ENCODE measurements at places on chromosomes 2 and 18.

GRCh38 chr2:170823088-170823897 lies 6.6 kb downstream of the GAD1 start:
- no peak for DNase-seq

DNA sequence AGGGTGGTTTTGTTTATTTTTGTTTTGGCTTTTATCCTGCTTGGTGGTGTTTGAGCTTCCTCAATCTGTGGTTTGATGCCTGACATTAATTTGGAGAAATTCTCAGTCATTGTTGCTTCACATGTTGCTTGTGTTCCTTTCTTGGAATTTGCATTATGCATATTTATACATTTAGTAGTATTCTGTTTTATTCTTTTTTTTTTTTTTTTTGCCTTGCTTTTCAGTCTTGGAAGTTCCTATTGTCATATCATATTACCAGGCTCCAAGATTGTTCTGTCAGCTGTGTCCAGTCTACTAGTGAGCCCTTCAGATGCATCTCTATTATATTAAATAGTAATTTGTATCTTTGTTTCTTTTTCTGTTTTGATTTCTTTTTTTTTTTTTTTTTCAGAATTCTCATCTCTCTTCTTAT lies 77.0 kb downstream of the EPC2 start:
- no peak for DNase-seq

GRCh38 chr2:207796585-207797350 lies 27.1 kb upstream of the FZD5 start:
- DNase-seq, result no peak

- no peak for DNase-seq
Observed at GRCh38 chr2:47373747-47374146, 29.2 kb upstream of the MSH2 start.

DNA sequence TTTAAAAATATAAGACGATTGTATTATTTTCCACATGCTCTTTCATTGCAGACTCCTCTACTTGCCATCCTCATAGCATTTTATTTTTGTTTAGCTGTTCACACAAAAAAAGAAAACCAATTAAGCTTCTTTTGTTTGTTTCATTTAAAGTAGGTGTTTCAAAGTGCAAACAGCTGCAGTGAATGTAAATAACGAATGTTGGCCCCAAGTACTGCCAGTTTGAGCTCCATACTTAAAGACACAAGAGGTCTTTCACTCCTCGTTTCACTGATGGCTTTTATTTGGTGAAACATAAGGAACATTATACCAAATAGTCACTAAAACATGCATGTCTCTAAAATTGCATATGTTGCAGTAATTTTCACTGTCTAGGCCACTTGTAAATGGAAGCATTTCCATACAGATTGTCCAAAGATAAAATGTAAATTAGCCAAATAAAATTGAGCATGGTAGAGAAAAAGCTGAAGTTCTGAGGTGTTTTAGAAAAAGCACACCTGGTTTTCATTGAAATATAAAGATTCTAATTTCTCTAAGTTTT lies 253.4 kb downstream of the TMX3 start:
- no peak for DNase-seq

GRCh38 chr2:235934059-235934773 lies 234.0 kb downstream of the GBX2 start:
- peak; percentile 19 for DNase-seq

- no peak for DNase-seq
Observed at GRCh38 chr2:126707191-126707590, 51.2 kb downstream of the GYPC start.

DNA sequence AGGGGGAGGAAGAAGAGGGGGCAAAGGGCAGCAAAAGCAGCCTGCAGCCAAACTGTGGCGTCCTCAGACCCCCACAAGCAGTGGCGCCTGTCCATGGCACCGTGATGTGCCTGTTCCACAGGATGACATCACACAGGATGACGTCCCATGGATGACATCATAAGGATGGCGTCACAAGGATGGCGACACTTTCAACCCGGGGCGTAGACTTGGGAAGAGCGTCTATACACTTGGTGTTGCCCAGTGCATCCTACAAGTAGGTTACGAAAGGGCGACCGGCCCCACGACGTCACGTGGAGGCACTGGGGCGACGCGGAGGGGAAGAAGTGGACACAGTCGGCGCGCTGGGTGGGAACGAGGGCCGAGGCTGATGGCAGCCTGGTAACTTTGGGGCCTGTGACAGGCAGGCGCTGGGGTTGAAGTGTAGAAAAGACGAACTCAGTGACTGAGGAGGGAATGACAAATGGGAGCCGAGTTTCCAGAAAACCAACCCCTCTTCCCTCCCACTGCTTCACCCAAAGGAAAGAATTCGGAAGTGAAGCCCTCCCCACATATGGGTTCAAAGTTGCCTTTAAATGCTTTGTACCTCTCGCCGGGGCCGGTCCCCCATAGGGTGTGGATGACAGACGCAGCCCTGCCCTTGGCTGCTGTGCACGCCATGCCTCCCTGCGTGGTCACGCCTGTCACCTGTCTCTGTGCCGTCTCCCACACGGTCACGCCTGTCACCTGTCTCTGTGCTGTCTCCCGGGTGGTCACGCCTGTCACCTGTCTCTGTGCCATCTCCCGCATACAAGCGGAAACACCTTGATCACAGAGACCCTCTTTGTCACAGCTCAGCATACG lies 13.4 kb upstream of the KCNG2 start:
- no peak for DNase-seq

GRCh38 chr2:18435426-18436037 lies 124.9 kb downstream of the RDH14 start:
- no peak for DNase-seq

GRCh38 chr18:9233771-9234440 lies 97.3 kb downstream of the ANKRD12 start:
- DNase-seq, result no peak

DNA sequence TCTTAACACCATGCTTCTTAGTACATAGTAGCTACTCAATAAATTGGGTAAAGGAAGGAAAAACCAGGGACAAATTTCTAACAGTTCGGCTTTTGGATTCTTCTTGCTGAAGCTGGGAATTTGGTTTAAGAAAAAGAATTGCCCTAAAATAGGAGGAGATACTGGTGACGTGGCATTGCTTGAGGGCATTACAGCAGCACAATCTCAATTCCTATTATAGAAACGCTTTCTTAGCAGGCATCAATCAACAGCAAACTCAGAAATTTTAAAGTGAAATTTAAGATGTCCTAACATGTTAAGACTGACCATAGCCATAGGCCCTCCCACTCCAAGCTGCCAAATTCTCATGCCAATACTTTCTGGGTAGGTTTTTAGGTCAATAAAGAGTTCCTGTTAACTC lies 169.5 kb downstream of the SRBD1 start:
- DNase-seq, result no peak

DNA sequence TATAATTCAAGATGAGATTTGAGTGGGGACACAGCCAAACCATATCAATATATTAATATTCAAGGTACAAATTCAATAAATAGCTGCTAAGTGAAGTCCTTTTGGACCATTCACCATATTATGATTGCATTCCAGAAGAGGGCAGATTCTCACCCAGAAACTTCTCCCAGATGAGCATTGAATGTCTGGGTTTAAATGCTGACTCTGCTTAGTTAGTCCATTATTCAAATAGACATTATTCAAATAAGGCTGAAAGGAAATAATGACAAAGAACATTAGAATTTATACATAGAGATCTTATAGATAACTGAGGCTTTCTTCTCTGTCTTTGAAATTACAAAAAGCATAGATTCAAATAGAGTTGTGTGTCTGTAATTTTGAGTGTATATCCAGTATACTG lies 579.4 kb upstream of the SLC8A1 start:
- DNase-seq, result no peak

DNA sequence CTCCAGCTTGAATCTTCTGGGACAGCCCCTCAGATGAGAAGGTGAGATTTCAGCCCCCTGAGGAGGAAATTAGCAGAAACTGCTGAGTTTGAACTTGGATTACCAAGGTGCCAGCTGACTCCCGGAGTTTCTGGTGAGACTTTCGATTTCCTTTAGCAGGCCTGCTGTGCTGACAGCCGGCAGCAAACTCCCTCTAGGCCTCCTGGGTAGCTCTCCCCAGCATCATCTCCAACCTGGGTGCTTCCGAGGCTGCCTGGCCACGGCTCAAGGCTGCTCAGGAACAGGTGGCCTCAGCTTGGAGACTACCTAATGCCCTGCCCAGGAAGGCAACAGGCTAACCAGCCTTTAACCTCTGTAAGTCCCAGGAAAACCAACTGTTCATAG lies 16.5 kb downstream of the SDC1 start:
- DNase-seq, result no peak

GRCh38 chr2:169041594-169041993 lies 10.5 kb upstream of the ABCB11 start:
- no peak for DNase-seq

DNA sequence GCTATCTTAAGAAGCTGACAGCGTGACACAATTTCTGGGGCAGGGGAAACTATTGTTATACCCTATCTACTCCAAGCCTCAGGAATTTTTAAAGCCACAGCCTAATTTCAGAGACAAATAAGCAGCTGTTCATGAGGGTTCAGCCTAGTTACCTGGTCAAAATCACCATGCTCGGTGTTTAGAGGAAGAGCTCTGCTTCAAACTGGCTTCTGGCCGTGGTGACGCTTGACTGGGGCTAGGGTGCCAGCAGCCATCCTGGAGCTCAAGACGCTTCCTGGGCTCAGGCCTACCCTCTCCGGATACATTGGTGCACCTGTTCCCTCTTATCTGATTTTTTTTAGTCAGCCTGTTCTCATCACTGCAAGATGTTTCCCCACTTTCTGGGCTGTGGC lies 41.7 kb downstream of the FRZB start:
- no peak for DNase-seq

GRCh38 chr2:169509298-169509885 lies at the start of gene KLHL41:
Gene KLHL41, plus strand, starts transcription at chr2:169509702. Its CDS starts 77 bp downstream, at chr2:169509779.
- DNase-seq, result no peak

DNA sequence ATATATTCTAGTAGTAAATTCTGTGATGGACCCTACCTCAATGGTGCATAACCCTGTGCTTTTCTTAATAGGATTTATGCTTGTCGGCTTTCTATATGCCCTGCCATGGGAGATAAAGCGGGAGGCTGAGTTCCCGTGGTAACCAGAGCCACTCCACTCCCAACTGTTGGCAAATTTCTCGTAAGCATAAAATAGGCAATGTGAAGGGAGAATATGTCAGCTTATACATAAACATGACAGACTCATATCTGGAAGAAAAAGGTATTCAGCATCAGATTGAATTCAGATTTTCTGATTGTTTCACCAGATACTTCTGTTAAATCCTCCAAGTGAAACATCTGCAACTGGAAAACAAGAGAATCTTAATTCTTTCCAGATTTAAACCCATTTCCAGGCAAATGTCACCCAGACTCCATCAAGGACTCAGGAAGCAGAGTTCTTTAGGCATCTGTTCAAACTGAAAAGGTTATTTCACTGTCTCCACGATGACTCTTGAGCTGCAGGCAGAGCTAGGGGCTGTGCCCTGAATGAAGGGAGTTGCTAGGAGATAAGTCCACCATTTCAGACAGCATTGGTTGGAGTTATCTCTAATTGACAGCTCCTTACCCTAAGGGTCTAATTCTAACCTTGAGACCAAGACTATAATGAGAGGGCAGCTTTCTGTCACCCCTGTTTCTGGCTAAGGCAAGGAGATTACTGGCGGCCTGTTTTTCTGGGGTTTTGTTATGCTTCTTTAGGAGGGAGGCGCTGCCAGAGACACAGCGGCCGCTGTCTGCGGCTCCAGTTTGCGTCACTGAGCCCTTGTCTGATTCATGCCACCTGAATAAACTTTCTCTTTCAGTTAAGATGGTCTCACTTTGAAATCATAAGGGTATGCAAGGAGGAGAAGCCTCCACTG lies 381.3 kb downstream of the SOX11 start:
- no peak for DNase-seq

DNA sequence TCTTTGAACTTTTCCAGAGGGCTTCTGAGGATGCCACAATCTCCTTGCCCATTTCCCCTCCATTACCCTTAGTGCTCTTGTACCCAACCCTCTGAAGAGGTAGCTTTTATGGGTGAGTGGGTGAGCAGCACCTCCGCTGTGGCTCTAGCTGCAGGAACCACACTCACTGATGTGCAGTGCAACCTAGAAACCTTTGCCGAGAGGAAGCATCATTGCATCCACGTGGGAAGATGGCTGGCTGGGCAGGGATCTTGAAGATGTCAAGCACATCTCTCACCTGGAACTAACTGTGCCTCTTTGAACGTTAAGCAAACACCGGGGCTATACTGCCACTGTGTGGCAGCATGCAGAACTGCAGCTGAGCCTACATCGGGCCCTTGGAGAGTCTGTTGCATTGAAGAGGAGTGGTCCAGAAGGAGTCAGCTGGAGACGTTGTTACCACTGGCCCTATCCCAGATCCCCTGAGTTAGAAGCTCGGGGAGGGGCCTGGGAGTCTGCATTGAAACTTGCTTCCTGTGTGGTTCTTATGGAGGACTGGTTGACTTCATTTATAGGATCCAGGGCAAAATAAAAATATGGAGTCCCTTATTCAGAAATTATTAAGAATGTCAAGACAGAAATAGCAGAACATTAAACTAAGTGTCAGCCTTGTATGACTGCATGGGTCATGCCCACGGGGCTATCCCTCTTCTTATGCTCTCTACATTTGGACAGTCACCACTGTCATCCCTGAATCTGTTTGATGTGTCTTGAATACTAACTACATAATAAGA lies 28.7 kb downstream of the IGFBP5 start:
- DNase-seq, result no peak

DNA sequence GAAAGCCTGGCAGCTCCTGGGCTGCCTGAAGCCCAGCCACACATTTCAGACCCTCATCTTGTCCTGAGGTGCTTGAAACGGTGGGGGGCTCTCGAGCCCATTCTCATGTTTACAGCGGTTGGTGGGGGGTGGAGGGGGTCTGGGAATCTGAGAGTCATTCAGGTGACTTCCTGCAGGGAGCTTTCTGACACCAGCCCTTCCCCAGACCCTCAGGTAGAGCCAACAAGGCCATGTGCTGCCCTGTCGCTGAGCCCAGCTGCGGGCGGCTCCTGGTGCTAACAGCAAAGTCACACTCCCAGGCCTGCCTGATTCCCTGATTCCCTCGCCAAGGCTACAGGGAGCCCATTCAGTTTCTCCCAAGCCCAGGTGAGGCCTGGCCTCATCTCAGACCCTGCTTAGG lies 324.9 kb upstream of the MEX3C start:
- no peak for DNase-seq

- DNase-seq, result no peak
Observed at GRCh38 chr2:221767106-221768012, 195.3 kb upstream of the EPHA4 start.

DNA sequence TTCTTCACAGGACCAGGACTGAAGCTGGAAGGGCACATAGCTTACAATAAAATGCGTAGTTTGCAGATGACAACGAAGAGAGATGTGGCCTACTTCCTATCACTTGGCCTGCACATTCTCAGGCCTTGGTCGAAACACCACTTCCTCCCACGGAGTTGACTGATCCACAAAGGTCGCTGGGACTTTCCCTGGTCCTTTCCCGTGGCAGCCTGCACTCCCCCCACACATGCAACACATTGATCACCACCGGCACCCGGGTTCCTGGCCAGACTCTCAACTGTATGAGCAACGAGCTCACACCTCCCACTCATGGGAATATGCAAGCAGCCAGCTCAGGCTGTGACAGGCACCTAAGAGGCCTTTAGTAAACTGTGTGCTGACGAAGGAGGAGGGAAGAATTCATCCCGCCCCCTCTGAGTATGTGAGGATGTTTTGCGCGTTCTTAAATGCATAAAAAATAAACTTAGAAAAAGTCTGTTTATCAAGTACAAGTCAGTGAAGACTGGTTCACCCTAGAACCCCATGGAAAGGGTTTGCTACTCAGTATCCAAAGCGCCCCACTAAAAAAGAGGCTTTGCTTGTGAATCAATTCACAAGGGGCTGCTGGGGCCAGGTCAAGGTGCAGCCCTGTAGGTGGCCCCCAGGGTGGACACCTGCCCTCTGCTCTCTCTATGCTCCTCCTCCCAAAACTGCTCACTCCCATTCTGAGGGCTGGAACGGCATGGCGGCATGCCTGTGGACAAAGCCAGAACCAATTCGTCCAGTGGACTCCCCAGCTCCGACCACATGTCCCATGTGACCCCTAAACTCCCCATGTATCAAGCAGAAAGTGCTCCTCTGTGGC lies 154.3 kb downstream of the EIPR1 start:
- no peak for DNase-seq
